ENCODE measurements at places on chromosomes 6 and 20.

GRCh38 chr20:5270603-5271002, 46.2 kb downstream of the PROKR2 start:
- no peak for DNase-seq

DNA sequence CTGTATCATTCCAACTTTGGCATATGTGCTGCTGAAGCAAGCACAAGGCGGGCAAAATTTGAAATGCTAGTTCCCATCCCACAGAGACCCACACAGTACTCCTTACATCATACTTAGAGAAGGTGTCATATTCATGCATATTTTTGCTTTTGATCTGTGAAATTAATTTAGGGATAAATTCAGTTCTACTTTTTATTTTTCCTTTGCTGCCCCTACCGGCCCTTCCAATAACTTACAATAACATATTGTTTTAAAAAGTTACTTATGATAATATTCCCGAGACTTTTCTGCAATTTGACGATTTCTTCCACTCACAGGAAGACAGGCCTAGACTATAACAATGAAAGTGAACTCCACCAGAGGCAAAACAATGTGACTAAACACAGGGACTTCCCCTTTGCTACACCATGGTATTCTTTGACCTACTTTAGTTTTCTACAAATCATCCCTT, 35.0 kb downstream of the SESN1 start:
- DNase-seq, result no peak

GRCh38 chr20:54339093-54339492, 131.2 kb downstream of the PFDN4 start:
- DNase-seq, result no peak

- DNase-seq, result no peak
Measured at GRCh38 chr20:32358632-32358882, 426 bp downstream of the ASXL1 start.

- DNase-seq, result no peak
Measured at GRCh38 chr6:53178837-53179432, 30.3 kb upstream of the GCM1 start.

- DNase-seq, result no peak
Measured at GRCh38 chr20:8473459-8473858, 341.4 kb downstream of the PLCB1 start.

DNA sequence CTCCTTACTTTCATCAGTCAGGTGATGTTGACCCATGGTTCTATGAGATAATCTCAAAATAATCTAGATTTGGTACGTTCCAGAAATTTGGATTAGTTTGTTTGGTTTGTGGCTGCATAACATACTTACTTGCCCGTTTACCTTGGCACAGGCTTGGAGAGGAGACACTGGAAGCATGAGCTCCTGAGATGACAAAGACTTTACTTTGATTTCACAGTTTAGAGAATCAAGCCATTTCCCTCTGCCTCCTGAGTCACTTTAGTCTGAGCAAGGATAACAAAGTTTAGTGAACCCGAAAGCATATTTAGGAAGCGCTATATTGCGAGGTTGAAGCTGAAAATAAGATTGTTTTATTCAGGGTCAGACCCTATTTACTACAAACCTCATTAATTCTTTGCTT, 643.4 kb downstream of the QKI start:
- DNase-seq, result no peak

GRCh38 chr20:4017051-4017712, 1.8 kb upstream of the RNF24 start:
- DNase-seq, result no peak

- no peak for DNase-seq
Measured at GRCh38 chr6:15305909-15306308, 60.0 kb downstream of the JARID2 start.

DNA sequence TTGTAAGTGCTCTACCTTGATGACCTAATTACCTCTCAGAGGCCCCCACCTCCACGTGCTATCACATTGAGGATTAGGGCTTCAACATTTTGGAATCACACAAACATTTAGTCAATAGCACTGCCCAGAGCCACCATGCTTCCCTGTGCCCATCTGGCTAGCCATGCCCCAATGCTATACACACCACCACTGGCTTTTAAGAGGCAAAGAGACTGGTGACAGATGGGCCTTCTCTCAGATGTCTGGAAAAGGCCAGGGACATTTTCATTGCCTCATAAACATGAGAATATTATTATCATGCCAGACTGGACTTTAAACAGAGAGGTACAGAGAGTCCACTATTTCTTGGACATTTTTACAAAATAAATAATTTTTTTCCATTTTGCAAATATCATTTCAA, 29.8 kb downstream of the TRMT6 start:
- no peak for DNase-seq
